Suppressor macrophage treated with lipopolysaccharide for 1 hour (primary cell): ENCODE measurements at places on chromosomes 2 and 18.

DNA sequence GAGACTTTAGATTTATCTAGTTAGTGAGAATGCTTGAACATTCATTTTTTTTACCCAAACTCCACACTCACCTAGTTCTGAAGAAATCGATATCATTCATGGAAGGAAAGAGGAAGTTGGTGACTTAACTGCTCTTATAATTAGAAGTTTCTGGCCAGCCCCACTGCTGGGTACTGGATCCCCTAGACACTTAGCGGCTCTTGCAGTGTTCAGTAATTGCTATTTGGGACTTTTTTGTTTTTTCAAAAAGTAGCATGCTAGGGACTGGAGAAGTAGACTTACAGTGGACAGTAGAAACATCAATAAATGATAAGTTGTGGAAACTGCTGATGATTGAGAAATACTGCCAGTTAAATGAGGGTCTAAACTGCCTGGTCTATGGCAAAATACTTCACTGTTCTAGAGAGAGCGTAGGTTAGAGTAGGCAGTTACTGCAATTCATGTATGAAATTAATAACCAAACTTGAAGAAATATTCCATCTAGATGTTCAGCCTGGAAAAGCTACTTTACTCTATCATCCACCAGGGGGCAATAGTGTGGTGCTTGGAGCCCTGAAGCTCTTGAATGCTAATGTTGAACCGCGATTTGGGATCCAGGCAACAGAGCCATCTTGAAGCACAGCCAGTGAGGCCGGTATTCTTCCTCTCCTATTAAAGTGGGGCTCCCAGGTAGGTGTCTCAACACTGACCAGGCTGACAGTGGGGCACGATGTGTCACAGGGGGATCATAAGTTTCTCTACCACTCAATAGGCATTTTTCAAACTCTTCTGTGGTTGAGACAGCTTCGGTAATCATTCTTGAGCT, 146.1 kb upstream of the SESTD1 start:
- peak; percentile 78 for DNase-seq

DNA sequence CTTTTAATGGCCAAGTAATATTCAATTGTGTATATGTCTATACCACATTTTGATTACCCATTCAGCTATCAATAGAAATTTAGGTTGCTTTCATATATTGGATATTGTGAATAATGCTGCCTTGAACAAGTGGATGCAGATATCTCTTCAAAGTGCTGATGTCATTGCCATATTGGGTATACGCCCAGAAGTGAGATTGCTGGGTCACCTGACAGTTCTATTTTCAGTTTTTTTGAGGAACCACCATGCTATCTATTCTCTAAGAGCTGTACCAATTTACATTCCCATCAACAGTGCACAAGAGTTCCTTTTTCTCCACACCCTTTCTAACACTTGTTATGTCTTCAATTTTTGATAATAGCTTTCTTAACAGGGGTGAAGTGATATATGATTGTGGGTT, 306.9 kb downstream of the ZNF516 start:
- no peak for DNase-seq

- no peak for DNase-seq
Measured at GRCh38 chr2:56167616-56168562, 15.9 kb upstream of the CCDC85A start.

- no peak for DNase-seq
Measured at GRCh38 chr2:42977270-42978174, 185.1 kb upstream of the HAAO start.

GRCh38 chr2:74107071-74107470, 40.6 kb downstream of the BOLA3 start:
- DNase-seq: no peak

DNA sequence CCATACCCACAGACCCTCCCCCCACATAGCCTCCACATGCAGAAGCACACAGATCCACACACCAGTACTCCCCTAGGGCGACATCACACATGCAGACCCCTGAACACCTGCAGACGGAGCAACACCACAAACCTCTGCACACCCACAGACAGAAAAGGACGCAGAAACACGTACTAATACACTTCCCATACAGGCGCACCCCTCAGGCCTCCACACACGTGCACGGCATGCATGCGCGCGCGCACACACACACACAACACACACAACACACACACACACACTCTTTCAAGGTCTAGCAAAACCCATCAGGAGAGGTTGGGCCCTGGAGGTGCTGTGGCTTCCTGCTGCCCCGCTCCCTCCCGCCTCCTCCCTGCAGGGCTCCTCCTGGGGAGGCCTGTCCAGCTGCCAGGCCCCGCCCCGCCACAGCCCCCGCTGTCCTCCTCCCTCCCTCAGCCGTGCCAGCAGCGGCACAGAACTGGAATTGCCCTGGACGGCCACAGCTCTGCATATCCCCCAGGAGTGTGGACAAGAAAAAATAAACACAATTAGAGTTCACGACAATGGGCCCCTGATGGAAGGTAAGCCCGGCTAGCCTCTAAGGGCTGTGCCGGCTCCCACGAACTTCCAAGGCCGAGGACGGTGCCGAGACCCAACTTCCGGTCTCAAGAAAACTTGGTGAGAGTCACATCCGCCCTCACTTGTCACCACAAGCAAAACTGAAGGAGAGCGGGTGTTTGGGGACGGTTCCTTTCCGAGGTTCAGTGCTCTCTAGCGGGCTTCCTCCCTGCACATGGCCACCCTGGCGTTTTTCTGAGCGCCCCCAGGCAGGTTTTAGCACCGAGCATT, 6.8 kb downstream of the ZFP36L2 start:
- peak; percentile 89 for DNase-seq
